ENCODE measurements at places on chromosomes 4 and X. TPM values are rescaled to one million over a fixed set of nuclear protein-coding genes. Genes with fewer than 3 reads are reported as not detected.

GRCh38 chrX:67652543-67652942, 108.7 kb downstream of the AR start:
- DNase-seq: no peak

DNA sequence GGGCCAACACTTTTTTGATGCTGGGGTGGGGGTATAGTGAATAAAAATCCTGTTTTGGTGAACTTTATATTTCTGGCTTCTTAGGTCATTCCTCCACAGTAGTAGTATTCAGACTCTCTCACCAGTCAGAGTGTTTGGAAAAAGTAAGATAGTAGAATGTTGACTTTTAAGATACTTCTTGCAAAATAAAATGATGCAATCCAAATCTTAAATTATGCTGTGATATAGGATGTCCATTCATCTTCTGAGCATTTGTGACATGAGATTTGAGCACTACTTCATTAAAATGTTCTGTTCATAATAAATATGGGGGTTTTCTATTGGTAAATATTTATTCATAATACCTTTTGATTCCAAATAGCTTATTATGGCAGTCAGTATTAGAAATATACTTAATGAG, 70.1 kb downstream of the BMP2K start:
- no peak for DNase-seq

GRCh38 chrX:119989905-119990555, 46.5 kb upstream of the NKAP start:
- no peak for DNase-seq

- no peak for DNase-seq
Measured at GRCh38 chr4:186204686-186205085, 13.3 kb downstream of the CYP4V2 start.

The LDB2 gene
- total RNA-seq: 216 TPM

The CHRDL1 gene
- 23.2 TPM for total RNA-seq

All from frontal cortex (tissue), 4 donors.